NCI-H1436 treated with DMSO at 0.1 percent for 48 hours (cell line): ENCODE measurements at places on chromosomes 5 and 9.

DNA sequence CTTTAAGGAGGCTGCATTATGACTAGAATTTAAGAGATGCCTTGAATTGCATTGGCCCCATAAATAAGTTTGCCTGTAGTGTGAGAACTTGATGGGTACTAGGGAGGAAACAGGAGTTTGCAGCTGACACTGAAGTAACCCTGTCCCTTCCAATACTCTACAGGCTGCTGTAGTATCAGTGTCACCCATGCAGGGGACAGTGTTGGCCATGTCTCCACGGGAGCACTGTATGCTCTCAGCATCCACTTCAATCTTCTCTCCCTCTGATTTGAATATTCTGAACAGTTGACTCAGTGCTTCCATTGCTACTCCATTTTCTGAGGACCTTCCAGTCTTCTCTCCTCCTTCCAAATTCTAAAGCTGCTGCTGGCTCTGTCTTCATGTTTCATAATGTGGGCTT, 11.4 kb upstream of the IFNA14 start:
- no peak for DNase-seq

DNA sequence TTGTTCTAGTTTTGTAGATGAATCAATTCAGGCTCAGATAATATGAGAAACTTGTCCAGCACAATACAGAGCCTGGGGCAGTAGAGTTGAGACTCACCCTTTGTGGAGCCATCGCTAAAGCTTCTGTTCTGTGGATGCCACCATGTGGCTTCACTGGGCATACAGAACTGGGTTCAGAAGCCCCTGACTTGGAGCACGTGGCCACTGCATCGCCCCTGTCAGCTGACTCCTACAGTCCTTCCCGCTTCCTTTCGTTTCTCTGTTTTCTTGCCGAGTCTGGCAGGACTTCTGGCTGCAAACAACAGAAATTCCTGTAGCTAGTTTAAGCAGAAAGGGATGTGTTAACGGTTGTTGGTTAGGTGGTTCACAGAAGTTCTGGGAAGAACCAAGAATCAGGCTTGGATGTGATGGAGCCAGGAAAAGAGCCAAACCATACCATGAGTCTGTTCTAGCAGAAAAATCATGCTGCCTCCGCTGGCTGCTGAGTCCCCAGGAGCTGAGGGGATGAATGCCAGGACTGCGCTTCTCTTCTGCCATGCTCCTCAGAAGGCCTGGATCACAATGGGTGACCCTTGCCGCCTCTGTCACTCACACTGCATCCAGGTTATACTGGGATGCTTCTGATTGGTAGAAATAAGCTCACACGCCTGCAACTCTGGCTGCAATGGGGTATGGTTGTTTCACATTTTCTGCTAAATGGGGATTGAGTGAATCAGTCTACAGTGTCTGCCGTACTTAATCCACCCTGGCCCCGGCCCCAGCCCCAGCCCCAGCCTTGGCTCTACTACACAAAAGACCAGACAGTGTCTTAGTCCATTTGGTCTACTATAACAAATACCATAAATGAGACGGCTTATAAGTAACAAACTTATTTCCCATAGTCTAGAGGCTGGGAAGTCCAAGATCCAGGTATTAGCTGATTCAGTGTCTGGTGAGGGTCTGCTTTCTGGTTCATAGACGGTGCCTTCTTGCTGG, 262.5 kb downstream of the GOLPH3 start:
- DNase-seq: no peak

GRCh38 chr9:77533671-77534070, 114.5 kb downstream of the GNA14 start:
- DNase-seq: no peak

GRCh38 chr9:84940294-84940693, 270.8 kb downstream of the NTRK2 start:
- DNase-seq: no peak

- DNase-seq: no peak
Observed at GRCh38 chr9:129910628-129911567, 75.6 kb downstream of the USP20 start.

- DNase-seq: no peak
Observed at GRCh38 chr5:141516672-141517025, 27.8 kb downstream of the PCDHGC5 start.

DNA sequence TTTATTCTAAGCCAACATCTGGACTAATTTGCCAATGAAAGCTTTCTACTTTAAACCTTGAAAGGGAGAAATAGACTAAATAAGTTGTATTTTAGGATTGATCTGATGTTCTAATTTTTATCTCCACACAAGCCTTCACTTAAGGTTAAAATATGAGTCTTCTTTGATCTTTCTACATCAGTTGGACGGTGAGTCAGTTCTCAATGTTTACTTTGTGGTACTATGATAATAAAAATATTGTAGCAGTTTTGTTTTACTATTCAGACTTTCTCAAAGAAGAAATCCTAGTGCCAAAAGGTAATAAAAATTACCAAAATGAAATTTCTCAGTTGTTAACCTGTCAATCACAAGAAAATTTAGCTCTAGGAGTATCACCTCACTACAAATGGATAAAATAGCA, 203.5 kb upstream of the RGMB start:
- DNase-seq: no peak

GRCh38 chr5:139251281-139251687, 42.3 kb upstream of the MATR3 start:
- DNase-seq: no peak

DNA sequence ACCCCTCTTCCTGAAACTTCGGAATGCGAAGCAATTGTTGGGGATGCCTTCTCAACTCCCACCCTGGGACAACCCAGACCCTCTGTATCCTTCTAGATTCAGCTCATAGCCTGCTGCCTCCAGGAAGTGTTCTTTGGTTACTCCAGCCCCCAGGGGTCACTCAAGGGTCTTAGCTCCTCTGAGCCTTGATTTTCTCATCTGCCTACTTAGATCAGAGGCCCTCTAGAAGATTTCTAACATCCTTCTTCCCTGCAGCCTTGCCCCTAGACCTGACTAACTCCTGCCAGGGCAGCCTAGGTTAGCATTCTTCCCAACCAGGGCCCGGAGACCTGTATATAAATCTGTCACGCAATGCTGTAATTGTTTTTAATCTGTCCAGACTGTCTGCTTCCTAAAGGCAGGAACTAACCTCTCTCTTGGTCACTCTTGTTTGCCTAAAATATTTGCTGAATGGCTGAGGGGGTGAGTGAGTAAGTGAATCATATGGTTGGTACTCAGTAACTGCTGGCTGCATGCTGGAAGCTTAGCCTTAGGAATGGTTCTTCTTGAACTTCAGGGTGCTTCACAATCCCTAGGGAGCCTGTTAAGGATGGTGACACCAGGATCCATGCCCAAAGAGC, 8.2 kb downstream of the GALNT10 start:
- no peak for DNase-seq

- no peak for DNase-seq
Observed at GRCh38 chr5:149424371-149425315, 45.6 kb upstream of the IL17B start.

- DNase-seq: no peak
Observed at GRCh38 chr9:90394871-90395270, 247.8 kb downstream of the DIRAS2 start.

DNA sequence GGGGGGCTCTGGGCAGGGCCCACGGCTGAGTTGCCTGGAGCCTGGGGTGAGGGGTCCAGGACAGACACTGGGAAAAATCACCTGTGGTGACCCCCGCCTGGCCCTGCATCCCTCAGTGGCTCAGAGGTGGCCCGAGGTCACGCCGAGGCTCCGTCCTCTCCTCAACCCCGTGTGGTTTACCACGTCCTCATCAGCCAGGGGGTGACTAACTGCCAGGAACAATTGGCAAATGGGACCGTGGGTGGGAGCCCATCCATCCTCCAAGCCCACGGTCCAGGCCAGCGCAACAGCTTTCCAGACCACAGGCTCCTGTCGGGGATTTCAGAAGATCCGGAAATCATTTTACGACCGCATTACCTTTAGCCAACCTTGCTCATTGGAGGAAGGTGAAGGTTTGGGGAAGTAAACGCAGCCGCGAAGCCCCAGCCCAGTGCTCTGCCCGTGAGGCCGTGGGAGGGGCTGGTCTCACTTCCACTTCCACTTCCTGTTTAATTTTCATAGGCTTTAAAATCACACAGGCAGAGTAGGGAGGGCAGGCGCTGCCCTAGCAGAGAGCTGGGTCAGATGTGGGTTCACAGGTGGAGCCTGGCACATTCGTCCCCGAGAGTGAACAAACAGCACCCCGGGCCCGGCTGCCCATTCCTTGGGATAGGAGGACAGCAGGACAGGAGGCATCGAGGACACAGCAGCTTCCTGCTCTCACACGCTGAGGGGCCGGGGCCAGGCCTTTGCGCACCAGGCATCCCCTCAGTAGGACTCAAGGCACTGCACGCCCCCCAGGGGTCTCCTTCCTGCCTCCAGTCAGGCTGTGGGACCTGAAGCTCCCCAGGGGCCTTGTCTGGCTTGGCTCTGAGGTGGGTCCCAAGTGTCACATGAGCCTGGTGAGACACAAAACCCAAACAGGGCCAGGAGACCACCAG, 19.8 kb upstream of the SLC9A3 start:
- no peak for DNase-seq

DNA sequence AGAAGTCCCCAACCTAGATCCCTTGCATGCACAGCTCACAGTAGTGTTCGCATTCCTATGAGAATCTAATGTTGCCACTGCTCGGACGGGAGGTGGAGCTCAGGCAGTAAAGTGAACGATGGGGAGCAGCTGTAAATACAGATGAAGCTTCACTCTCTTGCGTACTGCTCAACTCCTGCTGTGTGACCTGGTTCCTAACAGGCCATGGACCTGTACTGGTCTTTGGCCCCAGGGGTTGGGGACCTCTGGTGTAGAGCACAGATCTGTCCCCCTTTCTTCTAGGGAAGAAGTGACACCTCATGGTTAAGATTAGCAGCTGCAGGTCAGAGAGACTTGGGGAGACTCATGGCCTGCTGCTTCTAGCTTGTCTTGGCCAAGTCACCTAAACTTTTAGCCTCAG, 7.1 kb downstream of the ARHGEF28 start:
- no peak for DNase-seq

DNA sequence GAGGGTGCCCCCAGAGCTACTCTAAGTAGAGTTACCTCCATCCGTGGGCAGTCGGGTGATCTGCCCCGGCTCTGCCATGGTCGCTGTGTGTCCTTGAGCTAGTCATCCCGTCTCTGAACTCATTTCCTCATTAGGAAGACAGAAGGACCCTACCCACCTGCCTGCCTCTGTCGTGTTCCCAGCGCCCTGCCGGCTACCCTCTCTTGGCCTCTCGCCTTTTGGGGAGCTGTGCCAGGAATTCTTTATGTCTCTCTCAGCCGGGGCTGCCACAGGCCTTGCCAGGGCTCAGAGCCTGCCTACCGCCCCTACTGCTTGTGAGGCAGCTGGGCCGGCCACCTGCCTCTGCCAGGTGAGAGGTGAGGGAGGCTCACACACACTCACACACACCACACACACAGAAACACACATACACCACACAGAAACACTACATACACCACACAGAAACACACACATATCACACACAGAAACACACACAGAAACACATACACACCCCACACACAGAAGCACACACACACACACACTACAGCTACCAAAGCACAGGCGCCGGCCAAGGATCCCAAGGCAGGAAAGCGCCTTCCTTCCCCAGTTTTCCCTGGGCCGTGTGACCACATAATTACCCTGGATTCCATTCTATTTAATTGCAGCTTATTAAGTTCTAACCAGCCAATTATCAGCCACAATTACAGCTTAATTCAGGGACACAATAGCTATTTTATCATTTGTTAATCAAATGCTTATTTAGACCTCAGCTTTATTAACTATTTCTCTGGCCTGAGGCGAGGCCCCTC, 41.7 kb downstream of the UNC5A start:
- DNase-seq: no peak

DNA sequence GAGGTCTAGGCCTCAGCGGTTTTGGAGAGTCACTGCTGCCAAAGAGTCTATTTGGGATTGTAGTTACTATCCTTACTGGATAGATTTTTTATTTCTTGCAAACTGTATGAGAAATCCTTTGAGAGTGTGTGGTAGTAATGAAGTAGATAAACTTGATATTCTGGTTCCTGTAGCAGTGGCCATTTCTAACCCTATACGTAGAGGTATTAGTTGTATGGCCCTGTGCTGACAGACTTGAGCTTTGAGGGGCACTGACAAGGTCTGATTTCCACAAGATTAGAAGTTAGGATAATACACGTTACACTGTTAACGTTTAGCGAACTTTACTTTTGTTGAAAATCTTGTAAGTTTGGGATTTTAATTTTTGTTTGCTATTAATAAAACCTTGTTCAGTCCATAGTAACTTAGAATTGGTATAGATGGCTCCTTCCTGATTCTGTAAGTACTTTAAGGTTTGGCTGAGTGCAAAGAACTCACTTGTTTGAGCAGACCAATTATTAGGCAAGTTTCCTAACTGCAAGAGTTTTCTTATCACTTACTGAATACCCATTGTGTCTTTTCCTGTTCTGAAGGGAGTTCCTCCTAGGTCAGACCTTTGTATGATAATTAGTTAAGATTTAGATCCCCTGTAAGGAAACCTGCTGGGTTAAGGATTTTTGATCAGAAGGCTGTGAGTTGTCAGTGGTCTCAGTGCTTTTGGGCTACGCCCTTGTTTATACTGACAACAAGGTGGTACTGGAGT, 31.4 kb downstream of the GCNT1 start:
- DNase-seq: no peak

- DNase-seq: peak; percentile 24
Observed at GRCh38 chr9:116661037-116661954, 25.8 kb upstream of the TRIM32 start.

- no peak for DNase-seq
Observed at GRCh38 chr5:131272724-131273123, 8.9 kb downstream of the CDC42SE2 start.

DNA sequence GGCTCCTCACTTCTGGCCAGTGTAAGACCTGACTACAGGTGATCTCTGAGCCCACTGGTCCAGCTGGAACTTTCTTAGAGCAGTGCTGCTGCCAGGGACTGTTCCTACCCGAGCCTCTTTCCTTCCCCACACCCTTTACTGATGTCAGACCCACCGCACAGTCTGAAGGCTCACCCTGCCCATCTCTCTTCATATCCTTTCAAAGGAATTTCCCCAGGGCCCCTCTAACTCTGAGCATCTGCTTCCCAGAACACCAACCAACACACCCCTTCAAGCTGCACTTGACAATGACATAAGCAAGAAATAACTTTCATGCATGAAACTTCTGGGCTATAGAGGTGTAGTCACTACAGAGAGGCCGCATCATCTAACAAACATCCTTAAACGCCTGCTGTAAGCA, 119.6 kb downstream of the GABBR2 start:
- no peak for DNase-seq

DNA sequence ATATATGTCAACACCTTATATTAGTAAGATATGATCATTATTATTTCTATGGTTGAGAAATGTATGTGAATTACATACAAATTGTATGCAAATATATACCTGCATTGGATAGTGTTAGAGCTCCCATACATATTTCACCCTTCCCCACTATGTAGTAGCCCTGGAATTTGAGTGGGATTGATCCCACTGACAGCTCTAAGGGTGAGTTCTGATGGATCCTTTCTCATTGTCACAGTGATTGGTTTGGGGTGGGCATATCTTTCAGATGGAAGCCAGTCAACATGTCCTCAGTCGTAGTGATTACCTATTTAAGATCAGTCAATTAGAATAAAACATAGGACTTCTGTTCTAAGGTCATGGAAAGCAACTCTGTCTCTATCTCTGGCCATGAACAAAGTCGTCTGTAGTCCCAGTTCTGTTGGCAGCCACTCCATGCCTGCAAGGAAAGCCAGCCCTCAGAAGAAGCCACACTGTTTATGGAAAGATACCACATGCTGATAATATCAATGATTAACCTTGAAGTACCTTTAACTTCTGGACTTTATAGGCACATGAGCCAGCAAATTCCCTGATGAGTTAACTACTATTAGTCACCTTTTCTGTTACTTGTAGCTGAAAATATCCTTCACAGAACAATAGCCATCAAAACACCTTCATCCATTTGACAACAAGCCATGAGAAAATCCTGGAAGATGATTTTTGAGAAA, 5.1 kb upstream of the CCDC192 start:
- DNase-seq: no peak
